ENCODE measurements at places on chromosomes 6 and 20.

- no peak for DNase-seq
Measured at GRCh38 chr20:7470912-7471311, 469.3 kb downstream of the HAO1 start.

DNA sequence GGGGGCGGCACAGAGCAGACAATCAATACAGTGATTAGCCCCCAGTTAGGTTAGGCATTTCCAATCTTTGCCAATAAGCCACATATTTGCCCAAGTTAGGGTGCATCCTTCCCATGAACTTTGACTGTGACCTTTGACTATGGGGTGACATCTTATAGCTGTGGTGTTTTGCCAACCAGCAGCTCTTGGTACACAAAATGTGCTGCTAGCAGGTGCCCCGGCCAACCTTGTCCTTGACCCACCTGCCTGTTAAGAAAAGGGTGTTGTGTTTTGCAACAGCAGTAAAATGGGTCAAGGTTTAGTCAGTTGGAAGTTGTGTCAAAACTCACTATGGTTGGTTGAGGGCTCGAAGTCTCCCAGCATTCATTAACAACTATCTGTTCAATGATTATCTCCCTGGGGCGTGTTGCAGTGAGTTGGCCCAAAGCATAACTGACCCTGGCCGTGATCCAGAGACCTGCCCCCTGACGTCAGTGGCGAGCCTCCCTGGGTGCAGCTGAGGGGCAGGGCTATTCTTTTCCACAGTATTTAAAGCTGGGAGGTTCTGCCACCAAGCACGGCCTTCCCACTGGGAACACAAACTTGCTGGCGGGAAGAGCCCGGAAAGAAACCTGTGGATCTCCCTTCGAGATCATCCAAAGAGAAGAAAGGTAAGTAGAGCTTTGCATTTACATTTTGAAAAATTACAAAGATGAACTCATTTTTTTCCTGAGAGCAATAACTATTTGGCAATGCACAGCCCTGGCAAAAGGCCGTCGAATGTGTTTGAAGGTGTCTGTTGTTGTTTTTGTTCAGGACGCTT lies at the start of gene PCK1:
Gene PCK1, plus strand, starts transcription at position 557 of the 802 bp plus-strand sequence. CDS start 302 bp downstream, outside the sequence.
- DNase-seq: no peak

GRCh38 chr20:45985573-45985972 lies 13.6 kb upstream of the ZNF335 start:
- DNase-seq: no peak

- no peak for DNase-seq
Measured at GRCh38 chr6:27494987-27495385, 22.1 kb upstream of the ZNF184 start.

DNA sequence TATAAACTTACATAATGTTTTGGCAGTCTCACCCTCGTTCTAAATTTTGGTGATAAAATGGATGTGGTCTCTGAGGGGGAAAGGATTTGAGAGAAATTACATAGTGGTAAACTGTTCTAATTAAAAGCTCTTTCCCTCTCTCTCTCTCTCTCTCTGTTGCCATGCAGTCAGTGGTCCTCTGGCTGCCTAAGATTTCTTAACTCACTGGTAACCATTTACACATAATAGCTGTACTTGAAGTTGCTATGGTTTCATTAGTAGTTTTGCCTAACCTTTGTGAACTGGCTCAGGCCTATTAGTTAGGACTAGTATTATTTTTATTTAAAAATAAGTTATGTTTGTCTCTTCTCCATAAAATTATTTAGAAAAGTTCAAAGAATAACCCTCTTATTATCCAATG lies 42.0 kb downstream of the MAPK14 start:
- DNase-seq: no peak

DNA sequence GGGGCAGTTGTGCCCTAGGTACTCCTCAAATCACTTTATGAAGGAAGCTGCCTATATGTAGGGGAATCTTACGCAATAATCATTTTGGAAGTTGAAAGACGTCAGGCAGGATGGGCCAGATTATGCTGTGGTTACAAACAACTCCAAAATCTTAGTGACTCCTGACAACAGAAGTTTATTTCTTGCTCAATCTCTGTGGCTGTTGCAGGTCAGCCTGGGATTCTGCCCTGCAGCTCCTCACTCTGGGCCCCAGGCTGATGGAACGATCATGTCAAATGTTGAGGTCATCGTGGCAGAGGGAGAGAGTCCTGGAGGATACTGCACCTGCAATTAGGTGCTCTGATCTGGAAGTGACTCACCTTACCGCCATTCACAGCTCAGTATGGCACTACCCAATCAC lies 88.4 kb downstream of the ZDHHC14 start:
- DNase-seq: no peak

DNA sequence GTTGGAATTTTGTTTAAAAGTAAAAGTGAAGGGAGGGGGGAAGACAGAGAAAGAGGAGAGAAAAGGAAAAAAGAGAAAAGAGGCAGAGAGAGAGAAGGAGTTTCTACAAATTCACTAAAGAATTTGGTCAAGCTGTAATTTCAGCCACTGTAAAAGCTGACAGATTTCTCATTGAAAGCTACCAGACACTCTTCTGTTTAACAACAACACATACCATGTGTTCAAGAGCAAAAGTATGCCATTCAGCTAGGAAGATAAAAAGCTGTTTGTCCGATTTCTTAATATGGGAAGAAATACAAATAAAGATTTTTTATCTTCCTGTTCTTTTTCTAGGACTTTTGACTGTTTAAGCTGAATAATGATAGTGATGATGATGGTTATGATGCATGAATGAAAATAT lies 204.8 kb upstream of the RSPO3 start:
- no peak for DNase-seq

DNA sequence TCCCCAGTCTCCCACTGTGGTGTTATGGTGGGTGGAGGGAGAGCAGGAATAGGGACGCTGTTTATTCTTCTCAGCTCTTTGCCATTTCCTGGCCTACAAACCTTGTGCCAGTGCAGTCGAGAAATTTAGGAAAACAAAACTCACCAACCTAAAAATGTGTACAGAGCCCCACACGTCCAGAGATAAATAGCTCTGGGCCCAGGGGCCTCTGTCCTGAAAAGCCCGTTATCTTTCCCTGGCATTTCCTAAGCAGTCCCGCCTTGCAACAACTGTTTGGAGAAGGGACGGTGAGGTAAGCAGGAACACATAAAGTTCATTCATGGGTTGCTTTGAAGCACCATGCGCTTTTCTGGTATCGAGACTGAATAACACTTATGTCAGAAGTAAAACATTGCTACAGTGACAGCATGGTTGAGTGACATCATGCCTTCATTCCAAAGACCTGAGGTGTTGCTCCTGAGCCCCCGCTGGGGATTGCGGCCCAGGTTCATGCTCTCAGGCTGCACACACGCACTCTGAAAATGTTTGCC lies 80.1 kb upstream of the NXT1 start:
- no peak for DNase-seq

- no peak for DNase-seq
Measured at GRCh38 chr6:16705081-16705993, 55.9 kb downstream of the ATXN1 start.

GRCh38 chr6:167547751-167548150 lies 222.9 kb downstream of the TTLL2 start:
- no peak for DNase-seq

DNA sequence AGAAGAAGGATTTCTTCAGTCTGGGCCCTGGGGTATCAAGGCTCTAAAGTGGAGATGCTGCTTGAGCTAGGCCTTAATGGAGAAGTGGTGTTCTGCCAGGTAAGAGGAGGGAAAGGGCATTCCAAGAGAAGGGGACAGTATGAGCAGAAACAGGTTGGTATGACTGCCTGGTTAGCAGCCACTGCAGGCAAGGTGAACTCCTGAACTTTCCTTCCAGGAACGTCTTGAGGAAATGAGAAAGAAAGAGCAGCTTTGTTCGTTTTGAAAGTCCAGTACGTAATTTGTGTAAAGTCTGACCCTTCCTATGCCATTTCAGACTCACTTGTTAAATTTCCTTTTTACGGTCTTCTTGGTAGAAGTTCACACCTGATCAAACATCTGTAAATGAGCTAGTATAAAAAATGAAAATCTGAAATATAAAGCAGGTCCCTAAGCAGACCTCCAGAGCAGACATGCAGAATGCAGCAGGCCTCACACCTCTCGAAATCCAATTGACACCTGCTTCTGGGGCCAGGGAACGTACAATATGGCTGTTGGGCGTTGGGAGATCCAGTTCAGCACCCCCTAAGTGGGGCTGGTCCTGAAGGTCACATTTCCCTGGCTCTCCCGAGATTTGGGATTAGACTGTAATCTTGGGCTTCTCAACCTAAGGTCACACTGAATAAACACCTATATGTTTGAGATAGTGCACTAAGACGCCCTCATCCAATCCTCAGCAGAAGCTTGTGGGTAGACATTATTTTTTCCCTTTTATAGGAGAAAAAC lies 33.6 kb downstream of the MYLK4 start:
- DNase-seq: no peak

DNA sequence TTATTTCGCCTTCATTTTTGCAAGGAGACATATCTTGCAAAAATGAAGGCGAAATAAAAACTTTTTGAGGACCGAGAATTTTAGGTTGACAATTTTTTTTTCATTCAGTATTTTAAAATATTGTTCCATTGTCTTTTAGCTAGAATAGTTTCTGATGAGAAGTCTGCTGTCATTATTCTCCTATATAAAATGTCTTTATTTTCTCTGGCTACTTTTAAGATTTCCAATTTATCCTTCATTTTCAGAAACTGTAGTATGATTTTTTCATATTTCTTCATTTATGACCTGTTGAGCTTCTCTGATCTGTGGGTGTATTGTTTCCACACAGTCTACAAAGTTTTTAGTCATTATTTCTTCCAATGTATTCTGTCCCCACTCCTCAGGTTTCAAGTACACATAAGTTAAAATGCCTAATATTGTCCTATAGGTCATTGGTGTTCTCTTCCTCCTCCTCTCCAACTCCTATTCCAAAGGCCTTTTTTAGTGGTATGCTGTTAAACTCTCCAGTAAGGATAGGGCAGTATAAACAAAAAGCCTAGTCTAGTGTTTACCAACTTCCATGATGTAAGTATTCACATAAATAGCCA lies 15.7 kb downstream of the AHI1 start:
- DNase-seq: no peak

DNA sequence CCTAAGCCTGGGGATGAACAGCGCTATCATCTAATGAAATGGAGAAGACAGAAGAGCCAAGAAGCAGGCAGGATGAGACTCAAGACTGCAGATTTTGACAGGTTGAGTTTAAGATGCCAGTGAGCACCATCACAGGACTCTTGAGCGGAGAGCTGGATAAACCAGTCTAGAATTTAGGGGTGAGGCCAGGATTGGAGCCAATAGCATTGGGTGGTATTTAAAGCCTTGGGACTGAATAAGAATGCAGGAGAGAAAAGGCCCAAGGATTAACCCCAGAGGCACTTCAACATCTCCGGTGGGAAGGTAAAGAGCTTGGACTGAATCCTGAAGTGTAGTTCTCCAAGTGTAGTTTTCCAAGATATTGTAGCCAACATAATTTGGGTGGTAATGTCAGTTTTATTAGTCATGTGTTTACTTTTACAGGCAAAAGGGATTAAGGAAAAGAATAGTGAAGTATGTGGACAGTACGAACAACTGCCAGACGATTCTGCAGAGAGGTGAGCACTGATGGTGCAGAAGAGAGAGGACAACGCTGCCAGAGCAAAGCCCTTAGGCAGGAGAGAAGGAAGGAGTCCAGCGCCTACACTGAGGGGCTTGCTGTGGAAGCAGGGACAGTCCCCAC lies 85.2 kb downstream of the DTNBP1 start:
- no peak for DNase-seq

- DNase-seq: no peak
Measured at GRCh38 chr6:157754351-157754750, 68.7 kb upstream of the SNX9 start.

GRCh38 chr6:39203436-39204159 lies 25.7 kb downstream of the KCNK5 start:
- no peak for DNase-seq

DNA sequence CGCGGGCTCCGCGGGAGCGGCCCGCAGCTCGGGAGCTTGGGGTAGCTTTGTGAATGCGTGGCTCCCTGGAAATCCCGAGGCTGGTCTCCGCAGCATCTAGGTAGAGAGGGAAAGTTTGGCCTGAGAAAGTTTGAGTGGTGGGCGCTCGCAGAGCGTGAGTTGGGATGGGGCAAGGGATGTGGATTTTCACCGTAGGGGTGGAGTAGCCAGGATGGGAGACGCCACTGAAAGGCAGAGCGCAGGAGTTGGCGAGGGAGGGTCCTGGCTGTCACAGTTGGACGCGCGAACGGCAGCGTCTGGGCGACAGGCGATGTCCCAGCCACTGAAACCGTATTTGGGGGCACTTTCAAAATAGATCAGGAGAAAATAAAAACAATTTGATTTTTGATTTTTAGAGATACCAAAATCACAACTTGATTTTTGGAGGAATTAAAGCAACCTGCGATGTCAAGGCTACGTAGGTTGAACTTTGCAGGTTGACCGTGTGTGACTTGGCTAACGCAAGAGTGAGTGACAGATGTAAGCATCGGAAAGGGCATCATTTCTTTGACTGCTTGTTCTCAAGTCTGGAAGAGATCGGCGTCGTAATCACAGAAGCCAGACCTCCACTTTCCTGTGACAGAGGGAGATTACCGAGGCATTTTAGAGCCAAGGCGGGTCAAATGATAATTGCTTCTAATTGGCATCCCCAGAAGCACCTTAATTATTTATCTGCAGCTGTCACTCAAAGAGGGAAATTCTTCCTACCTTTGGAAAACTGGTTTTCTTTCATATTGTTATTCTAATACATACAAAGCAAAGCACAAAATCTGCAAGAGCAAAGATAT lies 646 bp downstream of the HEY2 start:
- DNase-seq: no peak

DNA sequence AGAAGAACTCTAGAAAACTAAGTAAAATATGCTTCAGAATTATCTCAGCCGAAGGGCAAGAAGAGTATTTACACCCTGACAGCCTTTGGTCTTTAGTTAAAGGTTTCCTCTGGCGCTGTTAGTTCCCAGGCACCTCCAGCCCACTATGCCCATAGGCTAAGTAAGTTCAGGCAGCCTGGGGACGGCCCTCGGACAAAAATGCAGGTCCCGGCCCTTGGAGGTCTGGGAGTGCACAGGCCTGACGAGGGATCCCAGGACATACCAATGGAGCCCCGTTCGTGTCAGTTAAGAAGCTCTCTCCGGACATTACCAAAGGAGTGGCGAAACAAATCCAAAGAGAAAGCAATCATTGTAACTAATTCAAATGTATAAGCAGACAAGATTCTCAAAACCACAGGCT lies 311.8 kb downstream of the CD83 start:
- DNase-seq: no peak
